Kasumi-1 (cell line): ENCODE measurements at places on chromosomes 2 and 18.
A peak's percentile ranks its signal among the peaks of the same experiment; 100 is the strongest.

DNA sequence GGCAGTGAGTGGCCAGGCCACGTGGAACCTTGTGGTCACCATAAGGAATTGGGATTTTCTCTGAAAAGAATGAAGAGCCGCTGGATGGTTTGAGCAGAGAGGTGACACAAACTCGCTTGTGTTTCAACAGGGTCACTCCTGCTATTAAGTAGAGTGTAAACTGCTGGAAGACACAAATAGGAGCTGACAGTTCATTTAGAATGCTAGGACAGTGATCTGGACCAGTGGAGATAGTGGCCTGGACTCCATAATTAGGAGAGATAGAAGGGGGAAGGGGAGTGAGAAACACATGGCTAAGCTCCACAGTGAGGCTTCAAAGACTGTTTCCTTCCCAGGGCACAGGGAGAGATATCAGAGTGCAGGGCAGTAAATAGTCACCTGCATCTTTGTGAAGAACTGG is 381.1 kb upstream of the ST6GAL2 start:
- DNase-seq: no peak

GRCh38 chr2:109408043-109408335 is 205.8 kb downstream of the SEPTIN10 start:
- no peak for DNase-seq

DNA sequence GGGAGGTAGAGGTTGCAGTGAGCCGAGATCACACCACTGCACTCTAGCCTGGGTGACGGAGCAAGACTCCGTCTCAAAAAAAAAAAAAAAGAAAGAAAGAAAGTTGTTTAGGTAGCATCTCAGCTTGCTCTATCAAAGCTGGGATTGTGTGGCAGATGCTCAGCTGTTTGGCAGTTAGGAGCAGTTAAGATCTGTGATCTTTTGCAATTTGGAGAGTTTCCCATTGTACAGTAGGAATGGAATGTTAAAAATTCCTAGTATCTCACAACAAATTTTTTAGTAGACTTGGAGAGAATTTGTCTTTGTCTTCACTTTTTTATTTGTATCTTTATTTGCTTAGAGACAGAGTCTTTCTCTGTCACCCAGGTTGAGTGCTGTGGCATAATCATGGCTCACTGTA is 122.9 kb upstream of the UNC80 start:
- DNase-seq: no peak

DNA sequence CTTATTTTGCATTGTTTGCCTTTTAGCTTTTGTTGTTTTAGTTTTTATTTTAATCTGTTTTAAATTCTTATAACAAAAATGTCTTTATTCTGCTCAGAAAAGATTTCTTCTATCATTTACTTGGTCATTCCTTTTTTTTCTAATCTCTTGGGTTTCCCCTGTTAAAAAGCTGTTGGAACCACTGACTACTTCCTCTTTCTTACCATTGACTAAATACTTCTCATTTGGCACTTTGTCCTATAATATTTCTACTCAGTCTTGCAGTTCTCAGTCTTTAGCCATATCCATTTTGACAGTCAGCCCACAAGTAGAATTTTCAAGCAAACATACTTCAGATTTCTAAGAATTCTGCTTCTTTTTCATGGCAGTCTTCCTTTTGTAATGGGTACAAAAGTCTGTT is 567.2 kb downstream of the SATB2 start:
- peak; percentile 71 for DNase-seq

DNA sequence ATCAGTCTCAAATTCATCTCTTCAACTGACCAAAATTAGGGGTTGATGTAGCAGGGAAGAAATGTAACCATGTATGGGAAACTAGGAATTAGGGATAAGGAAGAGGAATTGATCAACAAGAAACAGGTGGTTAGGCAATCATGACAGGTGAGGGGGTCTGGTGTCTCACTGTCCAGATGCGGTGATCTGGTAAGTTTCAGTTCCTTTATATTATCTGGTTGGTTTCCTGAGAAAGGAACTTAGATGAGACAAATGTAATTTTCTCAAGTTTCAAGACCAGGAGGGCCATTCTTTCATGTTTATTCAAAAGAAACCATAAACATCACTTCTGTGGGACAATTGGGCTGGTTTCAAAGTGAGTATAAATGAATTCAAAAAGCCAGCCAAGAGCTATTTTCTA is 306.2 kb upstream of the KCNJ3 start:
- DNase-seq: no peak

GRCh38 chr2:218756599-218757377 is 25.2 kb upstream of the CYP27A1 start:
- no peak for DNase-seq
